ENCODE measurements at places on chromosomes 12 and 14.

DNA sequence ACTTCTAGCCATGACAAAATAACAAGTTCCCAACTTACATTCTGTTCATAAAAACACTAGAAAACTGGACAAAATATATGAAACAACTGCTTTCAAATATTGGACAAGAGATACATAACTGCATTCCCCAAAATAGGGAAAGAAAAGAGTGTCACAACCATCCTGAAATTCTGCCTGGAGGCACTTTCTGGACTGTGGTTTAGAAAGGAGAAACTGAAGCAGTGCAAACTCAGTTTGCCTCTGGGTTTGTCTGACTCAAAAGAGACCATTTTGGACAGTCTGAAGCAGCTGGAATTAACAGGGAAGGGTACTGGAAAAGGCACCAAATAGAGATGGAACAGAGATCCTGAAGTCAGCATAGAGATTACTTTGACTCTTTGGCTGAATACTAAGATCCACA, 11.3 kb upstream of the SYT1 start:
- no peak for DNase-seq

DNA sequence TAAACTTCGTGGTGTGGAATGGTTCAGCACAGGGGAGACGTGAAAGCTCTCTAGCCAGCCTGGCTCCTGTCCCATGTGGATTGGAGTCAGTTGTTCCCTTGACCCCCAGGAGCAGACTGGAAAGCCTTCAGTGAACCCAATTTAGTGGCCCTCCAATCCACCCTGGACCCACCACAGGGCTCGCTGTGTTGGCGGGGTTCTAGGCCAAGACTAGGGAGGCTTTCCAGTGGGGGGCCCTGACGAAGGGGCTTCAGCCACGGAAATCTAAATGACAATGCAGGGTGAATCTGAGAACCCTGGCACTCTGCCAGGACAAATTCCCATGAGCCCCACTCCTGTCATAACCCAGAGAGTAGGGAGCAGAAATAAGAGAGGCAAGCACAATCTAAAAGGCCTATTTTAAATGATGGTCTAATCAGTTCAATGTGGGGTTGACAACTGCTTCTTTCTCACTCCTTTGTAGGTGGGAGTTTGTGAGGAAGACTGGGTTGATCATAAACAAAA, 110.8 kb downstream of the SLC35F4 start:
- no peak for DNase-seq

DNA sequence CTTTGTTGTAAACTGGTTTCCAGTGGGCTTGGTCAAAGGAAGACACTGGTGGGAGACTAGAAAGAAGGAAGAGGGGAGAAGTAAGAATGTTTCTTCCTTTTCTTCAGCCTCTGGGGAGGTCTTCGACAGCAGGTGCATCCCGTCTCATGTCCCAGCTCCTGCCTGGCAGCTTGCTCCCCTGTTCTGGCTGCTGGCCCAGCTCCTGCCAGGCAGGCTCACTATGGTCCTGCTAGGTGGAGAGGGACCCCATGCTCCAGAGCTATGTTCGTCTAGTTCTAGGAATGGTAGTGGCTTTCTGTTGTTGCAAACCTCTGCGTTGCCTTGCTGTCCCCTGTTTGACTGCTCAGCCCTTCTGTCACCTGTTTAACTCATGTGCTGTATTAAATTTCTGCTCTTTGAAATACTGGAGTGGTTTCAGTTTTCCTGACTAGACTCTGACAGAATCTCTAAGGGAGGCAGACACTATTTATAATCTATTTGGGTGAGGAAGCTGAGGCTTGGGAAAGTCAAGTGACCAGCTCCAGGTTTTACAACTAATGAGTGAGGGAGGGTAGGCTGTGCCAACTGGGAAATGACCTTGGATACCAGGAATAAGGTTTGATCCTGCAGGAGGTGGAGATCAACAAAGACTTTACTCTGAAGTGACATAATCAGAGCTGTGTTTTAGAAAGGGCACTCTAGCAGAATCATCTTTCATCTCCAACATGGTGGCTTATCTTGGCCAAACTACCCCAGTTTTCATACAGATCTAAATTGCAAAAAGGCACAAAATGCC, 94.7 kb upstream of the DDHD1 start:
- DNase-seq, result no peak

DNA sequence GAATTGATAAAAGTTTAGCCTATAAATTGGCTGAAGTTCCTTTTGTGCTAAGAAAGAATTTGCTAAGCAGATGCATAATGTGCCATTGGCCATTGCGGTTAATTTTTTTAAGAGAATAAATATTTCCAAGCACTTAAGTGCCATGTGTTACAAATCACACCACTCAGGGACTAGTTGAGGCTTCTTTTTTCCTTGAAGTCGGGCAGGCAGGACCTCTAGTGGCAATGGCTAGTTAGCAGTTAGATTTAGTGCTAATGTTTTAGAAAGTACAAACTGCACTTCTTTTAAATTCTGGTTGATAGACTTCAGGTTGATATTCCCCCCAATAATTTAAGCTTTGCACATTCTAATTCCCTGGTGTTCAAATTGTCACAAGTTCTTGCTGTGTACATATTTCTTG, 294.3 kb downstream of the APAF1 start:
- no peak for DNase-seq

- no peak for DNase-seq
Measured at GRCh38 chr12:109189291-109189690, 72.9 kb downstream of the ACACB start.

- no peak for DNase-seq
Measured at GRCh38 chr12:110564471-110564991, 18.6 kb downstream of the PPTC7 start.

DNA sequence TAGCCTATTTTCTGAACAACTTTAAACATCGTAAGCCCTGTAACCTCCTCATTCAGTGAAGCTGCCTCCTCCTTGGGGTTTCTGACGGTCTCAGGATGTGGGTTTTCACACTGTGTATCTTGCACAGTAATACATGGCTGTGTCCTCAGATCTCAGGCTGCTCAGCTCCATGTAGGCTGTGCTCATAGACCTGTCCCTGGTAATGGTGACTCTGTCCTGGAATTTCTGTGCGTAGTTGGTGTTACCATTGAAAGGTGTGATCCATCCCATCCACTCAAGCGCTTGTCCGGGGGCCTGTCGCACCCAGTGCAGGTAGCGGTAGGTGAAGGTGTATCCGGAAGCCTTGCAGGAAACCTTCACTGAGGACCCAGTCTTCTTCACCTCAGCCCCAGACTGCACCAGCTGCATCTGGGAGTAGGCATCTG, 980.5 kb downstream of the TMEM121 start:
- peak; percentile 47 for DNase-seq

DNA sequence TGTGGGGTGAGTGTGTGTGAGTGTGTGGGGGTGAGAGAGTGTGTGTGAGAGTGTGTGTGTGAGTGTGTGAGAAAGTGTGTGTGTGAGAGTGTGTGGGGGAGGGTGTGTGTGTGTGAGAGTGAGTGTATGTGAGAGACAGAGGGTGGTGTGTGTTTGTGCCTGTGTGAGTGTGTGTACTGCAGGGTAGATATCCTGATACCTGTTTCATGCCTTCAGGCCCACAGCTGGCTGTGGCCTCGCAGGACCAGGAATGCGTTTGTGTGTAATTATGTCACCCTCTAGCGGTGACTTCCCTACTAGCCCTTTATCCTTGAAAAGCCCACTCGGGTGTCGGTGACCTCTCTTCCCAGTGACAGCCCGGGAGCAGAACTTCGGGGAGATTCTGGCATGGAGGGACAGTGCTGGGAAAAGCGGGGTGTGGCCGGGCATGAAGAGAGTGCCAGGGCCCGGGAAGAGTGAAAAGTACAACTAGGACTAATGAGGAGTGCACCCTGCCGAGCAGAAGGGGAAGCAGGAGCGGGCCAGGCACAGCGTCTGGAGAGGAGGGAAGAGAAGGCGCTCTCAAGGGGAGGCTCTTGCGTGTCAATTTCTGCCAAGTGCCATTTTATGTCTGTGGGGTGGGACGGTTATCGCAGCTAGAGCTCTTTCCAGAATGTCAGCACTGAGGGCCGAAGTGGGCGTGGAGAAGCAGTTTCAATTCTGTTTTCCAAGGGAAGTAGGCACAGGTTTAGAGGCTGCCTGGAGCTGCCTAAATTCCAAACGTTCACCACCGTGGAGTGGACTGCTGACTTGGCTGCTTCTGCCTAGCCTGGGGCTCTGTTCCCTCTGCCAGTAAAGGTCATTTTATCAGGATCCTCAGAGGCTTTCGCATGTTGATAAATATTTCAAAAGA, 11.0 kb upstream of the FBXL14 start:
- DNase-seq, result peak; percentile 54

GRCh38 chr14:89420502-89420901, 3.5 kb upstream of the FOXN3 start:
- DNase-seq, result no peak

DNA sequence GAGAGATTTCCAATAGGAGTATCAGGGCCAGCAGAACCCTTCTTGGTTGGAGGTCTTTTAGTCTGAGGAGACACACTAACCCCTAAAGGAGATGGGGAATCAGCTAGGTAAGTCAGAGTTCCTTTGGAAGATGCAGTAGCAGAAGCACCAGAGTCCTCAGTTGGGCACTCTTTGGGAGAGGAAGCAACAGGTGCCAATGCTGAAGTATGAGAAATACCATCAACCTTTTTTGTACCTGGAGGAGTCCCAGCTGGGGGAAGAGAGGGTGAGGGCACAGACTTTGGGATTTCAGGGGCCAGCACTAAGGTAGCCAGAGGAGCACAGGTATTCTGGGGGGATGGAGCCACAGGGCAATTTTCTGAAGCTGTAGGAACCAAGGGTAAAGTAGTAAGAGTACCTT, 6.0 kb downstream of the NACA start:
- no peak for DNase-seq

DNA sequence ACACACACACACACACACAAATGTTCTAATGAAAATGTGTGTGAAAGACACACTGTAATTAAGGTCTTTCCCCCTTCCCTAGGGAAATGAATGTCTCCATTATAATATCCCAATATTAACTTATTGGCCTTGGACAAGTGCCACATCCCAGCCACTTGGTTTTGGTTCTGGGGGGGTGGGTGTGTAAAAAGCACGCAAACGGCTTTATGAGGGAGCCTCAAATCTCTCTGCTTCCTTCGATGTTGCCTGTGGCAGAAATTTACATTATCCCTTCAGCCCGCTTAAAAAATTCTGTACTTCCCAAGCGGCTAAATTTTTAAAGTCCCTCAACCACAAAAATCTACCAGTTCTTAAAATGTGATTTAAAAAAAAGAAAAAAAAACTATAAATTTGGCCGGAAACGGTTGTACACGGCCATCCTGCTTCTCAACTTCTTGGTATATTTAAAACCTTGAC, 432 bp downstream of the C14orf93 start:
- DNase-seq, result no peak

GRCh38 chr14:71235875-71236274, 328.6 kb downstream of the PCNX1 start:
- DNase-seq, result no peak

GRCh38 chr14:66005900-66006434, 480.2 kb upstream of the CCDC196 start:
- no peak for DNase-seq

DNA sequence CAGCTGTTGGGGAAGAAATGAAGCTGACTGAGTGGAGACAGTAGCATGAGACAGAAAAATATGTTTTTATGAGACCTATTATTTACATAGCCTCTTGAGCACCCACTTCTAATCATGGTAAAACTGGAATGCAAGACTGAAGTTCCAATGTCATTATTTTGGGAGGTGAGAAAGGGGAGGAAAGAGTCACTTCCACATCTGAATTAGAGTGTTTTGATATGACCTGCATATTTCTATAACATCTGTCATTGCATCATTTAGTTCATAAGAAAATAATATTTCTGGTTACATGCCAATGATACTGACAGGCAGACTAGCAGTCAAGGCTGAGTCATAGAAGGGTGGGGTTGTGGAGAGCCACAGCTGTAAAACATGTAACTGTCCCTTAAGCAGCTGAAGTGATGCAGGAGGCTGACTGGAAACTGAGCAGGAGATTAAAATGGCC, 26.7 kb downstream of the NTN4 start:
- no peak for DNase-seq

DNA sequence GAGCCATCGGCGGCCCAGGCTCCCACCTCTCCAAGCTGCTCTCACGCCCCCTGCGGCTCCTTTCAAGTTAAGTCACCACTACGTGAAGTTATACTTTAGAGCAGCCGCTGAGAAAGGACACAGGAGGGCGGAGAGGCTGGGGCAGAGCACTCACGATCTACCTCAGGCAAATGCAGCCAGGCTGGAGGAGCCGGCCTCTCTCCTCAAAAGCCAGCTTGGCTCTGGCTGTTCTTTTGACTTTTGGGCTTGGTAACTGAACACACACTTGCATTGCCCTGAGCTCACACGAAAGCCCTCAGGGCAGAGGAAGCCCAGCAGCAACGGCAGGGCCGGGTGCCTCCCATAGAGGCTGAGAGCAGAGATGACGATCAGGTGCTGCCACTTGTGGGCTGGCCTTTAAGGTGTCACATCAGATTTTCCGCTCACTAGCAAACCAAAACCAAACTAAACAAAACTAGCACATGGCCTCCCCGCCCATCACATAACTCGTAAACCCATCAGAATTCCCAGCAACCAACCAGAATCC, 75.2 kb downstream of the PITPNM2 start:
- peak; percentile 55 for DNase-seq

DNA sequence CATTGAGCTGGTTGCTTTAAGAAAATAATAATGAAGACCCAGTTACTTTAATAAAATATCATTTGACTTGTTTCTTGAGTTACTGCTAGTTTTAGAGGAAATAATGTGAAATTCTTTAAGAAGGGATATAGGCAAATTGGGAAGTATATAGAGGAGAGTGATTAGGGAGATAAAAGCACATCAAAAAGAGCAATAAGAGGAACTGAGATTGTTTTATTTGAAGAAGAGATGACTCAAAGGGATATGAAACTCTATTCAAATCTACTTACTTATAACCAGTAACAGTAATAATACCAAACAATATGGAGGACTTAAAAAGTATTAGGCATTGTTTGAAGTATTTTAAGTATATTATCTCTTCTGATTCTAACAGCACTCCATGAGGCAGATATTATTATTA, 37.1 kb downstream of the LRRK2 start:
- DNase-seq, result no peak

- no peak for DNase-seq
Measured at GRCh38 chr14:62251237-62251636, 489.0 kb downstream of the SNAPC1 start.

DNA sequence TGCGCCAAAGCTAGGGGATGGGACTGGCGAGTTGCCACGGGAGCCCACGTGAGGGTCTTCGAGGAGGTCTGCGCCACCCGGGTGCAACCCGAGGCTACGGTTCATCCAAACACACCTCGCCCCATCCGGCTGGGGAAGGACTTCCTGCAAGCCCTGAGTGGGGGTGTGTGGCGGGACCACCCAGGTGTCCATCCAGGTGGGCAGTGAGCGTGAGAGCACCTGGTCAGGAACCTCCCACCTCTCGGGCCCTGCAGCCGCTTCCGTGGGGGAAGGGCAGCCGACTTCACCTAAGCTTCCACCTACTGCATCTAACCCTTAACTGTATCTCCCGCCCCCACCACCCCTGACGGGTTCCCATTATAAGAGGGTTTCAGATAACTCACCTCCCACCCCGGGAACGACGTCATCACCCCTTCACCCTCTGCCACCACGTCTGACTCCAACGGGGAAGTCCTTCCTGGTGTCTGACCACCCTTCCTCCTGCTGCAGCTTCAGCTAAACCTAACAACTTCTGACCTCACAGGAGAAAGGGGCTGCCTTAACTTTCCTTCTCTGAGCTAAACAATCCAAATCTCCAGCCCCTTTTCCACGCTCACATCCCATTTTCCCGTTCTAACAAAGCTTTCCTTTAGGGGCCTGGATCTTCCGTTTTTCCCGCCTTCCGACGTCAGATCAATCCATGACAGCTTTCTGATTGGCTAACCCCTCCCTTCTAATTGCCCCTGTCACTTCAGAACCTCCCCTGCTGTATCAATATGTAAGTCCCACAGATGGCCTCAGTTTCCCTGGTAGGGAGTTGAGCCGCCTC, 27.4 kb upstream of the SMUG1 start:
- DNase-seq, result peak; percentile 31

All from effector CD4-positive, alpha-beta T cell (primary cell).